ENCODE measurements at places on chromosomes 16 and 17. TPM values are rescaled to one million over a fixed set of nuclear protein-coding genes. Genes with fewer than 3 reads are reported as not detected.

The DHRS7C gene
- not detected for total RNA-seq

The KRTAP1-5 gene
- not detected for total RNA-seq

The HSPB9 gene
- total RNA-seq, result not detected

The DUS2 gene
- total RNA-seq, result 22.4 TPM

The SOX15 gene
- total RNA-seq, result not detected

The DNASE1L2 gene
- total RNA-seq, result 1.3 TPM

The BRICD5 gene
- 15.3 TPM for total RNA-seq

The NEURL4 gene
- total RNA-seq, result 35.2 TPM

The HEATR3 gene
- total RNA-seq, result 19.0 TPM

The CCL5 gene
- total RNA-seq, result 5.3 TPM

The DRC7 gene
- 0.52 TPM for total RNA-seq

The E2F4 gene
- total RNA-seq, result 47.7 TPM

The SLC12A4 gene
- total RNA-seq, result 121 TPM

The SCIMP gene
- total RNA-seq, result 8.8 TPM

The UQCRC2 gene
- total RNA-seq, result 186 TPM

The GUCY2D gene
- 1.1 TPM for total RNA-seq

The NTHL1 gene
- 29.8 TPM for total RNA-seq

The ODAD4 gene
- total RNA-seq, result 0.73 TPM

The KRTAP2-3 gene
- not detected for total RNA-seq

The CD79B gene
- total RNA-seq, result 2.7 TPM

The TMEM92 gene
- 10.7 TPM for total RNA-seq

The SSTR5 gene
- total RNA-seq, result not detected

The CA4 gene
- 10.6 TPM for total RNA-seq

The C16orf74 gene
- 1.9 TPM for total RNA-seq

The C16orf86 gene
- total RNA-seq, result 2.6 TPM

The SLC52A1 gene
- total RNA-seq, result 0.58 TPM

The TP53 gene
- 54.3 TPM for total RNA-seq

The TMEM114 gene
- not detected for total RNA-seq

The TK2 gene
- 38.4 TPM for total RNA-seq

The KIFC3 gene
- 68.7 TPM for total RNA-seq

The CNGB1 gene
- 0.23 TPM for total RNA-seq

Measured in left lung (tissue), 14 donors.